Activated naive CD4-positive, alpha-beta T cell treated with anti-CD3 and anti-CD28 coated beads, Interleukin-2, amount 10 ng/mL, durations not matched to agents 5 hours and 36 hours (primary cell): ENCODE measurements at places on chromosomes 4 and X. TPM values are rescaled to one million over a fixed set of nuclear protein-coding genes. Genes with fewer than 3 reads are reported as not detected.

C4orf51 gene
- total RNA-seq, result not detected

GSTCD gene
- 7.6 TPM for total RNA-seq

CLNK gene
- not detected for total RNA-seq

ERCC6L gene
- 8.2 TPM for total RNA-seq

ODAPH gene
- not detected for total RNA-seq

TCP11X2 gene
- total RNA-seq, result not detected

IL21 gene
- 0.36 TPM for total RNA-seq

RBMXL3 gene
- total RNA-seq, result not detected

JCHAIN gene
- total RNA-seq, result 0.99 TPM

NLGN3 gene
- total RNA-seq, result 1.3 TPM

ATP1B4 gene
- not detected for total RNA-seq

KCND1 gene
- 4.2 TPM for total RNA-seq

IQCM gene
- total RNA-seq, result not detected
